ENCODE measurements at places on chromosomes 5 and 9. TPM values are rescaled to one million over a fixed set of nuclear protein-coding genes. Genes with fewer than 3 reads are reported as not detected.

Gene NLN
- total RNA-seq = 78.6 TPM

Gene OTP
- not detected for total RNA-seq

Gene IGFBPL1
- total RNA-seq = 43.2 TPM

Gene CCNI2
- not detected for total RNA-seq

Gene WDR31
- total RNA-seq = 3.2 TPM

Gene RNF180
- 7.0 TPM for total RNA-seq

Gene DDX4
- 0.09 TPM for total RNA-seq

Gene GFI1B
- not detected for total RNA-seq

Gene HSD17B3
- not detected for total RNA-seq

Gene SLC6A7
- total RNA-seq = not detected

Gene TMEM174
- total RNA-seq = not detected

Gene CTXN3
- total RNA-seq = 0.09 TPM

Gene PAEP
- total RNA-seq = not detected

Gene LECT2
- not detected for total RNA-seq

Gene PITX1
- not detected for total RNA-seq

Gene PAM
- 246 TPM for total RNA-seq

Gene C9orf43
- total RNA-seq = 0.50 TPM

Gene SLC12A7
- total RNA-seq = 7.5 TPM

Gene PIP5K1B
- total RNA-seq = 1.3 TPM

Gene EPB41L4A
- 2.7 TPM for total RNA-seq

Gene SH3RF2
- total RNA-seq = 2.4 TPM

Gene KCNT1
- not detected for total RNA-seq

Gene INSL6
- not detected for total RNA-seq

Gene FAM53C
- total RNA-seq = 72.5 TPM

Gene PCDHGA10
- total RNA-seq = 4.7 TPM

Gene NDUFS4
- total RNA-seq = 183 TPM

Gene SLU7
- total RNA-seq = 48.5 TPM

Gene FCN2
- total RNA-seq = not detected

Gene PCA3
- 0.30 TPM for total RNA-seq
